Epithelial cell of alveolus of lung (primary cell): ENCODE measurements at places on chromosomes 7 and 10. TPM values are rescaled to one million over a fixed set of nuclear protein-coding genes. Genes with fewer than 3 reads are reported as not detected.

The NPFFR1 gene
- not detected in 2 replicates for total RNA-seq

The BEND7 gene
- total RNA-seq, result 3.2 and 4.4 TPM in 2 replicates

The LRRC61 gene
- total RNA-seq, result 1.2 and 11.8 TPM in 2 replicates

The MBL2 gene
- not detected in 2 replicates for total RNA-seq

The HOXA3 gene
- total RNA-seq, result 8.1 and 9.4 TPM in 2 replicates

The GPER1 gene
- 0.78 and 1.4 TPM in 2 replicates for total RNA-seq

The PRR15 gene
- 0.16 and 4.5 TPM in 2 replicates for total RNA-seq

The AOC1 gene
- not detected in 2 replicates for total RNA-seq
